Muscle of back (tissue), 13 donors: ENCODE measurements at places on chromosomes 2 and 18.

DNA sequence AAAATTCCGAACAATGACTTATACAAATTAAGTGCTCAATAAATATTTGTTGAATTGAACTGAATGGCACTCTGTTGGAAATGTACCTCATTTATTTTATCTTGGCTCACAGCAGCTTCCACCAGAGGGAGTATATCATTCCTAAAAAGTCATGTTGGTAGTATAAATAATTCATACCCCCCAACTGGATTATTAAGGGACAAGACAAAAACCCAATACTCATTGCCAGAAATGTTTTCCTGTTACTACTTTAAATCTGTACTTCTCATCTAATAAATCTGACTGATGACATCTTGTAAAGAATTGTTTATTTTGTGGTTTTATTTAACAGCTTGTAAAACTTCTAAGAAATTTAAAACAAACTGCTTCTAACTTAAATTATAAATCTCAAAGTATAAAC is 163.9 kb downstream of the CDH2 start:
- DNase-seq = no peak

GRCh38 chr2:234979204-234980167 is 27.7 kb downstream of the SH3BP4 start:
- DNase-seq = no peak

DNA sequence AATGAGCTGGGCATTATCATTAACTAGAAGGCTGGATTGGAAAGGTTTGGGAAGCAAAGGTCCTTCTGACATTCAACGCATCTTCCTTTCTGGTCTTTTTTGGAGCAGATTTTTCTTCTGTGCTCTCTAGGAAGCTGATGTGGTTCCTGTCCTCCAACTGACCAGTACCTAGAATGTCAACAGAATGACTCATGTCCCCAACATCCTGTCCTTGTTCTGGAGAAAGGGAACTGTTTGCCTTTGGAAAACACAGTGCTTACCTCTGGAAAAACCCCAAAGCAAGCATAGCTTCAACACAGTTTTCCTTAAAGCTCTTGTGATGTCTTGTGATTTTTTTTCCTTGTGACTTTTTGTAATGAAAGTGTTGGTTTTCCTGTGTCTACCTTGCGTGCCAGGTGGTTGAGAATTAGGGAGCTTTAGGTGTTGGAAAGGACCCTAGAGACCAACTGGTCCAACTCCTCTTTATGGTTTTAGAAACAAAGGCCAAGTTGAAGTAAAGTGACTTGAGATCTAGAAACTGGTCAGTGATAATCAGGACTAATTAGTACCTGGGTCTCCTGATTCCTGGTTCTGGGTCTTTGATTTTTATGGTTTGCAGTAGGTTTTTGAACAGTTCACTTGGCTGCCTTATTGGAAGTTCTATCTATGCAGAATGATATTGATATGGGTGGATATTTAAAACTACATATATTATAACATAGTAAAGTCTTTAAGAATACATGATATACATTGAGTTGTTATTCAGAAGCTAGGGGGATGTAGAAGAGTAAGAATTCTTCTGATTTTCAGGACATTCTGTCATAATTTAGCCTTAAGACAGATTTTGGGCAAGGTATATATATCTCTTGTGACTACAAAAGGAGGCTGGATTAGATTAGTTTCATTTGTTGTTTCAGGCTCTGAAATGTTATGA is 70.5 kb downstream of the FMNL2 start:
- no peak for DNase-seq

DNA sequence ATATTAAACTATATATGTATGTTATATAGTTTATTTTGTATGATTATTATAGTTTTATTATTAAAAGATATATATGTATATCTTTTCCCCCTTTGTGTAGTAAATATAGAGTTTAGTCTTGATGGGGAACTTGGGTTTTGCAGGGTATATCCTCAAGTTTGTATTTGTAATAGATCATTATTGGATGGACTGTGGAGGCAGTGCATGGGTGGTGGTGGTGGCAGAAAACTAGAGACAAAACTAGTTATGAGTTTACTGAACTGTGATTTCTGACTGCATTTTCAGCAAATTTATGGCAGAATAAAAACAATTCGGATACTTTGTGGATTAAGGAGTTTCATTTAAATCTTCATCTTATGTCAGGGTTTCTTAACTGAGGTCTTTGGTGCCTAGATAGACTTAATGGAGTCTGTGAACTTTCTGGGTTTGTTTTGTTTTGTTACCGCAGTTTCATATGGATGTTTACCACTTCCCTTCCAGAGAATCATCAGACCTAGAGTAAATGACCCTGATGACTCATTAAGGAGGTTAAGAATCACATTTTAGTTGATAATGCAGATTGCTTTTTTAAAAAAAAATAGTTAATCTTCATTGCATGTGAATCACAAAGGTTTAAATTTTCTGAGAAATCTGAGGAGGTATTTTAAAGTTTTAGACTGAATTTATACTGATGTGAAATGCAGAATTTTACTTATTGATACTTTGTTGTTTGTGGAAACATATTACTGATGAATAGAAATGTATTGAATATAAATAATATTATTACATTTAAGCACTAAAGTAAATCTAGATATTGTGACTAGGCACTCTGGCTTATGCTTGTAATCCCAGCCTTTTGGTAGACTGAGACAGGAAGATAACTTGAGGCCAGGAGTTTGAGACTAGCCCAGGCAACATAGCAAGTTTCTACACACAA is 14.5 kb downstream of the EPC2 start:
- no peak for DNase-seq

DNA sequence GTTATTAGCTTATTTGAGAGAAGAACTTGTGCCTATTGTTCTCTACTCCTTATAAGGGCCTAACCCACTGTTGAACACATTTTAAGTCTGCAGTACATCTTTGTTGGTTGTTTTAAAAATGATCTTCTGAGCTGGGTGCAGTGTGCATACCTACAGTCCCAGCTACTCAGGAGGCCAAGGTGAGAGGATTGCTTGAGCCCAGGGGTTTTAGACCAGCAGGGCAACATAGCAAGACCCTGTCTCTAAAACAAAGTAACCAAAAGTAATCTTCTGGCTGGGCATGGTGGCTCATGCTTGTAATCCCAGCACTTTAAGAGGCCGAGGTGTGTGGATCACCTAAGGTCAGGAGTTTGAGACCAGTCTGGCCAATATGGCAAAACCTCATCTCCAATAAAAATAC is 25.8 kb upstream of the RAB10 start:
- no peak for DNase-seq

DNA sequence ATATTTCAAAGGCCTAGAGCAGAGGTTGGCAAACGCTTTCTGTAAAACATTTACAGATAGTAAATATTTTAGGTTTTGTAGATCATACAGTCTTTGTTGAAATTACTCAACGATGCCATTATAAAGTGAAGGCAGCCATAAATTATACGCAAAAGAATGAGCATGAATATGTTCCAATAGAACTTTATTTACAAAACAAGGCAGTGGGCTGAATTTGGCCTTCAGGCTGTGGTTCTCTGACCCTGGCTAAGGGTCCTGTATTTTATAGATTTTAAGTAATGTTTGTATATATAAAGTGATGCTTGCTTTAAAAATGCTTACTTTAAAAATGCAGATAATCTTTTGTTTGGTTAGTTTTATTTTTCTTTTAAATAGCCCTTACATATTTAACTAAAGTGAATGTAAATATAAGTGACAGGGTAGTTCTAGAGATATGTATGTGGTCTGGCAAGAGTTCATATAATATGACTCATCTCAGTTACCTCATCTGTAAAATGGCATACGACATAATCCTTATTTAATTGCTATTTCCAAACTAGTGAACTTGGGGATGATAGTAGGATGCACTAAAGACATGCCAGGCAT is 51.7 kb upstream of the ATP5MC3 start:
- DNase-seq = no peak

DNA sequence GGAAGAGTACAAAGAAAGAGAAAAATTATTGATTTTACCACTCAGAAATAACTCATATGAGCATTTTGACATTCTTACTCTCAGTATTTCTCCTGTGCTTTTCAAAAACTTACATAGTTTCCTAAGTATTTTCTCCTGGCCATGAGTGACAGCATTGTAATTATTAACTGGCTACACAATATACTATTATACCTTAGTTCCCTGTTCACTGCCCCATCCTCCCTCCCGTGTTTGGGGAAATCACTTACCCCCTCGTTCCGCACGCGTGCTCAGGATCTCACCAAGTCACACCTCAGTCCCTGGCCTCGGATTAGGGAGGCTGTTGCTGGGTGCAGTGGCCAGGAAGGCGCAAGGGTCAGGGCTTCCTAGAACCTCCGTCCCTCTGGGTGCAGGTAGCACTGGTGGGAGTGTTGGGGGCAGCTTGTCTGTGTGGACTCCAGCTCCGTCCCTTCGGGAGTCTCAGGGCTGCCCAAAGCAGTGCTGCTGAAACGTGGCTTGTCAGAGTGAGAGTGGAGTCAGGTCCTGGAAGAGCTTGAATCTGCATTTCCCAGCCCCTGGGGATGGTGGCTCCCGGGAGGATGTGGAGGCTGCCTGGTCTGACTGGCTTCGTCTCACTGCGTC is 23.2 kb downstream of the ATG4B start:
- no peak for DNase-seq

DNA sequence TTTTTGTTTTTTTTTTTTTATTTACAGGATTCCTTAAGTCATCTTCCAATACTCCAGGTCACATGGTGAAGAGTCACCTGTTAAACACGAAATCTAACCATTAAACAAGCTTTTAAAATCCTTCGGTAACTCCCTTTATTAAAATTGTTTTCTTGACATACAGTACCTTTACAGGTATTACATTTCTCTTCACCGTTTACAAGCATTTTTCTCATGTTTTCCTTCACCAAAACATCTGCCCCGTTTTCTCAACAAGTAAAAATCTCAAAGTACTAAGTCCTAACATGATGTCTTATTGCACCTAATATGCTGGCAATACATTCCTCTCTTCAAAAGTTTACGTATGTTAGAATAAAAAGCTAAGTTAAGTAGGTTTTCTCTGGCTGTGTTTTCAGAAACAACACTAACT is 1.1 kb downstream of the PUM2 start:
- no peak for DNase-seq
